ENCODE measurements at places on chromosomes 1 and 21. TPM values are rescaled to one million over a fixed set of nuclear protein-coding genes. Genes with fewer than 3 reads are reported as not detected.

HEYL gene
- total RNA-seq = 0.88 TPM

KCNJ15 gene
- total RNA-seq = not detected

IGFN1 gene
- not detected for total RNA-seq

MAB21L3 gene
- total RNA-seq = 3.1 TPM

FCRL6 gene
- not detected for total RNA-seq

GNPAT gene
- total RNA-seq = 36.5 TPM

RGL1 gene
- 20.6 TPM for total RNA-seq

OR2T11 gene
- total RNA-seq = not detected

TNFRSF9 gene
- not detected for total RNA-seq

SYDE2 gene
- 47.5 TPM for total RNA-seq

PGBD5 gene
- 0.32 TPM for total RNA-seq

- no peak for DNase-seq
Measured at GRCh38 chr1:241848686-241849344, 811 bp downstream of the EXO1 start.

GRCh38 chr21:32962268-32962667, 63.5 kb upstream of the OLIG2 start:
- DNase-seq = peak; percentile 32

- DNase-seq = no peak
Measured at GRCh38 chr1:1529936-1530335, 10.5 kb downstream of the TMEM240 start.

DNA sequence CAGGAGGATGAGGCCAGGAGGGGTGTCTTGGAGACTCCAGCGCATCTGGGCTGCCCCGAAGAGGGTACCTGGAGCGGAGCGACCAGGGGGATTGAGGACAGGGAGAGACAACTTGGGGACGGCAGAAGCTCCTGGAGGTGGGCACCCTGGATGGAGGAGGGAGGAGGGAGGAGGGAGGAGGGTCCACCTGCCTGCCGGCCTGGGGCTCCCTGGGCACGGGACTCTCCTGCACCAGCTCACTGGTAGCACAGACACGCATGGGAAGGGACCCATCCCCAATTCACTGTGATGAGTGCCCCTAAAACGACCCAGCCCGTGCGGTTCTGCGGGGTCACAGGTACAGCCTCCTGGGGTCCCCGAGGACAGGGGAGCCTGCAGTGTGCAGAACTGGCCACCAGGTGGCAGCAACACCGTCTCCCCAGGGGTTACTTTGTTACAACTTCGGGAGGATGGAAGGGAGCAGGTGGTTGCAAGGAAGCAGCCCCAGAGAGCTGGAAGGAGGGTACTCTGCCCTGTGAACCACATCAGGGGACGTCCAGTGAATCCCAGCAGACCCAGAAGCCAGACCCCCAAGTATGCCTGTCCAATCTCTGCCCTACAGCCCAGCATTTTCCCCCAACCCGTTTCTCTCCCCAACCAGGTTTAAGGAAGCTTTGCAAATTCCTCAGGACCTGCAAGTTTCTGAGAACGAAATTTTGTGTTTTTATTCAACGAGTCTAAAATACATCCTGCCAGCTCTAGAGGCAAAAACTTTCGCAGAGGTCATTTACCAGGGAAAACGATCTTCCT, 482.4 kb downstream of the NPHP4 start:
- peak; percentile 47 for DNase-seq

DNA sequence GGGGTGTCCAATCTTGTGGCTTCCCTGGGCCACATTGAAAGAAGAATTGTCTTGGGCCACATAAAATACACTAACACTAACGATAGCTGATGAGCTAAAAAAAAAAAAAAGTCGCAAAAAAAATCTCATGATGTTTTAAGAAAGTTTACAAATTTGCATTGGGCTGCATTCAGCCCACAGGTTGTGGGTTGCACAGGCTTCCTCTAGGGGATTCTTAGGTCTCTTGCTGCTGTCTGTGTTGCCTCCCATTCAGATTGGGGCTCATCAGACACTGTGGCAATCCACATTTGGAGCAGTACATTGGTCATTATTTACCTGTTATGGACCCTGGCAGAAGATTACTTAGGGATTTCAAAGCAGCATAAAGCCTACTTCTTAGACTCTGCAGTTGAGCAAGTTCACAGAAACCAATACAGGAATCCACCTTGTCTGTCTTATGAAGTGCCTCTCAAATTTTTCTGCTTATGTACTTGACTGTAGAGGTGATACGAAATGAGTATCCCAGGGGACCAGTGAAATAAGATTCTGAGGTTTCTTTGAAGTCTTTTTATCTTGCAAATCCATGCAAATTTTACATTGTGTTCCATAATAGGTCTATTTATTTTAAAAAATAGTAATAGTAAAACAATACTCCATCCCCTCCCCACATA, 205.5 kb downstream of the RPS6KC1 start:
- DNase-seq = peak; percentile 18

- DNase-seq = no peak
Measured at GRCh38 chr21:43997766-43998742, 14.1 kb upstream of the TRAPPC10 start.

DNA sequence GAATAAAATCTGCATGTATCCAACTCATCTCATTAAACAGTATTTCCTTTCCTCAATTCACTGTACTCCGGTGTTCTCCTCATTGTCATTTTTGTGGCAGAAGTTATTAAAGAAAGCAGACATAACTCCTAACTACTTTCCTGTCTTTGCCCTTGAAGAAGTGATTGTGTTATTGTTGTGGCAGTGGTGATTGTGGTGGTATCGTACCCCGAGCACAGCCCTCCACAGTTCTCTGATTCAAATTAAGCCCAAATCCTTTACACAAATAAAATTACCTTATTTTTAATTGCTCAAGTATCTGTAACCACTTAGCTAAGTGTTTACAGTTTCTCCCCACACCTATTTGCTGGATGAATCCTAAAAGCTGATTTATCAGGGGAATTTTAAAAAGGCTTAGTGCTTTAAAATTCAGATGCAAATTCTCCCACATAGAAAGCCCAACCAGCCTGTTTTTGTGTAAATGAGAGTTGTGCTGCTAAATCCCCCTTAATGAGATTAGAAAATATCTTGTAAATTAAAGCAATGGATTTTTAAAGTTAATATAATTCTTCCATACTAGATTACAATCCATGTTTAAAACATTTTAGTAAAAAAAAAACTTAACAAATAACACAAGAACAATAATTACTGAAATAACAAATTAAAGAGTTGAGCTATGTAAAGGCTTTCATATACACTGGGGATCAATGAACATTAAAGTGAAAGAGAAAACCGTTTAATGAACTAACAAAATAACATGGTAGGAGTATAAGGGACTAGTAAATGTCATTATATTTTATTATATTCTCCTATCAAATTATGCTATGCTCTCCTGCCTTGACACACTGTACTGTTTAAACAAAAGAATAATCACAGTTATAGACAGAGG, 259.0 kb downstream of the NEGR1 start:
- DNase-seq = no peak

- DNase-seq = no peak
Measured at GRCh38 chr21:15001857-15002606, 62.8 kb downstream of the NRIP1 start.

- DNase-seq = no peak
Measured at GRCh38 chr1:220711056-220711809, 21.1 kb downstream of the C1orf115 start.

- no peak for DNase-seq
Measured at GRCh38 chr1:229150518-229150917, 120.4 kb upstream of the RAB4A start.

DNA sequence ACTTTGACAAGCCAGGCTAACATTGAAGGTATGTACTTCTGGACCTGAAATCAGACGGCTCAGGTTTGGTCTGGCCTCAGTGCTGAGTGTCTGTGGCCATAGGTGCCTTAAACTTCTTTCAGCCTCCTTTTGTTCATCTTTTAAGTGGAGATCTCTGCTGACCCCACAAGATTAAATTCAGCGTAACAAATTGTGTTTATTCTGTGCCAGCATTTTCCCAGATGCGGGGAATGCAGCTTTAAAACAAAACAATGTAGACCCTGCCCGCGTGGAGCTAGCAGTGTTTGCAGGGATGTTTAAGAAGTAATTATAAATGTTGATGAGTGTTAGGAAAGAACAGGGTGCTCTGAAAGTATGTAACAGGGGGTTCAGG, 923 bp downstream of the CAP1 start:
- no peak for DNase-seq

GRCh38 chr1:228212415-228212965, 4.6 kb downstream of the OBSCN start:
- DNase-seq = no peak

GRCh38 chr1:116432655-116433265, 59.7 kb downstream of the ATP1A1 start:
- DNase-seq = no peak

- DNase-seq = no peak
Measured at GRCh38 chr1:19744335-19744743, 55.4 kb downstream of the TMCO4 start.

DNA sequence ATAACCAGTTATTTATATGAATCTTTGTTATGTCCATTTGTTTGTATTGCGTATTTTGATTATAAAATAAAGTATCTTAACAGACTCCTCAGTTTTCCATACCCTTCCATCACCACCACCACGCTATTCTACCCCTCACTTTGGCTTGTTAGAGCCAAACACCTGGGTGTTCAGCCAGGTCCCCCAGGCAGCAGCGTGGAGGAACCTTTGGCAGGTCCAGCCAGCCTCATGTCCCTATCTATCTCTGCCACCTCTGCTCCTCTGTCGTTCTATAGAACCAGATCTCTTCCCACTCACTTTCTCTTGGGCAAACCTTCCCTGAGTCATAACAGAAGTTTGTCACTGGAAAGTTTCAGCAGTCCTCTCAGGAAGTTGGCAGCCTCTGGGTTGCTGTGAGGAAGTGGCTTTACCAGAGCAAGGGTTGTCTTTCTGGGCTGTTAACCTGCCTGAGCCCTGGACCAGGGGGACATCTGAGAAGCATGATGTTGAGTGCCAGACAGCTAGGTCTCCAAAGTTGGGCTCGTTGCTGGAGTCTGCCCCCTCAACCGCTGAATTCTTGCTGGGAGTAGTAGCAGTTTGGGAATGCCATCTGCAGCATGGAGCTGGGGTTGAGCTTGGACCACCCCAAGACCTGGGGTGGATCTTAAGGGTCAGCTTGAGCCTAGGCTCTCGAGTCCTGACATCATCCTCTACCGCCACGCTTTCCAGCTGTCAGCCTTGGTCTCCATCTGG, 996 bp upstream of the SH3BGRL3 start:
- DNase-seq = no peak

GRCh38 chr1:178294654-178295053, 200.8 kb downstream of the RASAL2 start:
- no peak for DNase-seq

DNA sequence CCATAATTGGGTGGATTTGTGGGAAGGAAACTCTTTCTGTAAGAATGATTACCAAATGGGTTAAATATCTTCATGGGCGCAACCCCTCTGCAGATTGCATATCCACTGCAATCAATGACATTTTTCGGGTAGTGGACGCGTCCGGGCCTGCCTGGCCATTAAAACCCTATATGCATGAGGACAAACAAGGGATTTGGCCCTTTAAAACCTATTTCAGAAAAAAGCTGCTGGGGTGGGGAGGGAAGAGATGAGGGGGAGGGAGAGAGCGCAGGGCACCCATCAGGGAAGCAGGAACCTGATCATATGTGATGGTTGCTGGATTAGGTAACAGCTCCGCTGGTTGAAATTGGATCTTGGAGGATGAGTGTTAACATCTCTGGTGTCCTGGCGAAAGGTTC, 228.8 kb downstream of the PBX1 start:
- no peak for DNase-seq

- no peak for DNase-seq
Measured at GRCh38 chr1:162165528-162165927, 96.0 kb downstream of the NOS1AP start.

DNA sequence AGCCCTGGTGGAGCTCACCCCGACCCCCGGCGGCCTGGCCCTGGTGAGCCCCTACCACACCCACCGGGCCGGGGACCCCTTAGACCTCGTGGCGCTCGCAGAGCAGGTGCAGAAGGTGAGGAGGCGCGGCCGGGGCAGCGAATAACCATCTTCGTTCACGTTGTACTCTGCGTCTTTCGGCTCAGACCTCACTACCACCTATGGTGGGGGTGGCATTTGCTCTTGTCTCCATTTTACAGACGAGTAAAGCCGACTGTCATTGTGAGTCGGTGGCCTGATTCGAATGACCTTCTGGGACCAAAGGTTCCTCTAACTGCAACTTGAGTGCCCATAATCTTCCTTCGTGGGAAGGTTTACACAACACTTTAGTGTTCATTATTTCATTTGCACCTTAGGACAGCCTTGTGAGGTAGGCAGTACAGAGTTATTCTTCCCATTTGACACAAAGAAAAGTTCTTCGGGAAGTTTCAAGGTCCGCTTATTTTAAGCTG, 506 bp downstream of the C1orf50 start:
- DNase-seq = no peak

DNA sequence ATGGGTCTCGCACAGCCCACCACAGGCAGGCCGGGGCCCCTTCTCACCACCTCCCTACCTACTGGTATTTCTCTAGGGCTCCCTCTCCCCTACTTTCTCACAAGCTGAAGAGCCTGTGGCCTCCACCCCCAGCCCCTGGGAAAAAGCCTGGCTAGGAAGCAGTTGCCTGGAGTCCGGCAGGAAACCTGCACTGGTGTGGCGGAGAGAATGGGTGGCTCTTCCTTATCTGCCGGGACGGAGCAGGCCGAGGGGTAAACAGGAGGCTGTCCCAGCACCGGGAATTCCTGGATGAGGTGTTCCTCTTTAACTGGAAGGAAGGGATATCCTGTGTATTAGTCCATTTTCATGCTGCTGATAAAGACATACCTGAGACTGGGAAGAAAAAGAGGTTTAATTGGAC, 125.8 kb downstream of the TLR5 start:
- DNase-seq = no peak

- no peak for DNase-seq
Measured at GRCh38 chr1:228983231-228983660, 248.0 kb downstream of the RHOU start.

GRCh38 chr21:31225713-31226112, 118.3 kb downstream of the TIAM1 start:
- no peak for DNase-seq

- DNase-seq = no peak
Measured at GRCh38 chr21:34043333-34043732, 30.0 kb upstream of the MRPS6 start.

- no peak for DNase-seq
Measured at GRCh38 chr1:156284112-156284511, at the start of gene TMEM79. TMEM79 (plus strand) TSS chr1:156284325; CDS start chr1:156285227, 902 bp downstream.

GRCh38 chr1:25187077-25187476, 45.2 kb downstream of the SYF2 start:
- no peak for DNase-seq

DNA sequence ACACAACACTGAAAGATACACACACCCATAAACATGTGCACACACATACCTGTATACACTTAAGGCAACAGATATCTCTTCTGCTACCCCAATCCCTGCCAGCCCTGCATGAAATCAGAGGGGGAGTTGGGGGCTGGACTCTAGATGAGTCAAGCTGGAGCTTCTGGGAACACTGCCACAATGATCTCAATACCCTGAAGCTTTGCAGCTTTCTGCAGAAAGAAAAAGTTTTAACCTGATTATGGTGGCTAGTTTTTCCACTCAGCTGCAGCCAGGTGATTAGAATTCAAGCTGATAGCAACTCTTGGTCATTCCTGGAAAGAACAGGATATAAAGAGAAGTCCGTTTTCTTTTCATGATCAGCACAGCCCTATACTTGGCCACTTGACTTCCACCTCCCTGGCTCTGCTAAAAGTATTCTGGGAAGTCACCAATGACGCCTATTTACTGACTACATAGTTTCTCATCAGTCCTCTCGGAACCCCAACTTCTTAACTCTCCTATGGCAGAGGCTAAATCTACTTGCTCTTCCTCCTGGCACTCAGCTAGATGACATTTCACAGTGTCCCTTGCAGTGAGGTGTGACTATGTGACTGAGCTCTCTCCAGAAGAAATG, 20.7 kb upstream of the DNASE2B start:
- DNase-seq = peak; percentile 82

Data from cardiac muscle cell (in vitro differentiated cells and primary cell).